Skeletal muscle cell (primary cell): ENCODE measurements at places on chromosomes 3 and 15.
A peak's percentile ranks its signal among the peaks of the same experiment; 100 is the strongest.

DNA sequence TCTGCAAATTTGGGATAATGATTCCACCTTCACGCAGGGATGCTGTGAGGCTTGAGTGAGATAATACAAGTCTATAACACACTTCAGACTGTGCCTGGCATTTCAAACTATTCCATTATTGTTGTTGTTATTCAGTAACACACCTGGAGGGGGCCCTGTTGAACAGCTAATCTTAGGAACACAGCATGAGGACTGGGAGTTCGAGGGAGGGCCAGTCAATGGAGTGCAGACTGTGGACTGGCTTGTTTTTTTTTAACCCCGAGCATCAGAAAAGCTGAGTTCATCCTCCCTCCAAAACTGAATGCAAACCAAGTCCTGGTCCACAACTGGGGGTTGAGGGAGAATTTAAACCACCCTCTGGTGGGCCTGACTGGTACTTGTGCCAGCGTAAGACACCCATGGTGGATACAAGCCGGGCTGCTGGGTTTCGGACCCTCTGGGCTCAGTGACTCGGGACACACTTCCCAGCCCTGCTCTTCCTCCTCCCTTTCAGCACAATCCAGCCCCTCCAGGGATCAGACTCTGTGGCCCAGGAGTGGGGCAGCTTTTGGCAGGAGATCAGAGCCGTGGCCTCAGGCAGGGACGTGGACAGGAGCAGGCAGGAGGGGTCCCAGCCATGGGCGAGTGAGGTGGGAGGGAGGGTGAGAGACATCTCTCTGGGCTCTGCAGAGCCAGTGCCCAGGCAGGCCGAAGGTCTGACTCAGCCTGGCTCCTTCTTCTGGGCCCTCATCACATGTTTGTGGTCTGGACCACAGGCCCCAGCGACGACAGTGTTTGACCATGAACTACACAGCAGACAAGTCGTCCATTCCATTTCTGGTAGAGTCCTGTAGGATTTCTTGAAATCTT is 36.3 kb upstream of the MEX3B start:
- peak; percentile 85 for DNase-seq

GRCh38 chr15:61339516-61339915 is 110.4 kb upstream of the RORA start:
- no peak for DNase-seq

DNA sequence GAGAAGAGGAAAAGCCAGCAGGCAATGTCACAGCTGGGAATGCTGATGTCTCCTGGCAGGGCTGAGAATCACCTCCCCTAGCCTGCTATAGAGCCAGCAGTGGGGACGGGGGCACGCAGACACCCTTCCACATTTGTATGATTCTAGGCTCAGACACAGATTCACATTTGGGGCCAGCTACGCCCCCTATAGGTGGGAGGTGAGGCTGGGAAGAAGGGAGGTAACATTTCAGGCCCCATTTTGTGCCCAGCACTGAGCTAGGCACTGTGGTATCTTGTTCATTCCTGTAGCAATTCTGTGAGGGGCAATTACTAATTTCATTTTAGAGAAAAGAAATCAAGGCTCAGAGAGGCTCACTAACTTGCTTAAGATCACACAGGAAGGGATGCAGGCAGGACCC is 15.9 kb upstream of the ACAD9 start:
- DNase-seq = no peak

GRCh38 chr15:89486726-89487050 is 9.7 kb downstream of the RHCG start:
- DNase-seq = no peak

- DNase-seq = peak; percentile 73
Measured at GRCh38 chr15:91561371-91562100, 292.0 kb upstream of the SLCO3A1 start.

DNA sequence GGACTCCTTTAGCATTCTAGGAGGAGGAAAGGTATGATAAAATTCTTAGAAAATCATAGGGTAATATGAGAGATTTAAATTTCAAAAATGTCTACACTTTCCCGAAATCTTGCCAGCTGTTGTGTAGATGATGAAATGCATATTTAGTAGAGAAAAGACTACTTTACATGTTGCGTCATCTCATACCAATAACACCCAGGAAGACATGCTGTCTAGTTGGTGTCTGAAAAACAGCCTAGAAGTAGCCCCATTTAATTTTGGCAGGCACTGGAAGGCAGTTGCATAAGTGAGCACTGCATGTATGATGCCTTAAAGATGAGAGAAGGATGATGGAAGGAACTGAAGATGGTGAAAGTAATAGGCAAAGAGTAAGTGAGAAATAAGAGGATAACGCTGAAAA is 310.5 kb upstream of the TPM1 start:
- DNase-seq = no peak

- no peak for DNase-seq
Measured at GRCh38 chr3:66910266-66911055, 87.6 kb upstream of the KBTBD8 start.

DNA sequence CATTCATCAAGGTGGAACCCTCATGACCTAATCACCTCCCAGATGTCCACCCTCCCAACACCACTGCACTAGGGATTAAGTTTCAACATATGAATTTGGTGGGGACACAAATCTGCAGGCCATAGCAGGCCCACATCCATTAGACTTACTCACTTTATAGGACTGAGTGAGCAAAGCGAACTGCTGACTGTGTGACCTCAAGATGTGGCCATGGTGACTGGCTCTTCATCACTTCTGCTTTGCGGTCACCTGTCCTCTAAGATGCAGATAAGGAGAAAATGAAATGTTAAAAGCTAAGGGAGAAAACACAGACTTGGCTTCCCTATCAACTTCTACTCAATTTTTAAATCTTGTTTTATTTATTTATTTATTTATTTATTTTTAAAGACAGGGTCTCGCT is 14.5 kb upstream of the DCP1A start:
- DNase-seq = no peak

- DNase-seq = no peak
Measured at GRCh38 chr3:46692566-46692990, 901 bp downstream of the ALS2CL start.

DNA sequence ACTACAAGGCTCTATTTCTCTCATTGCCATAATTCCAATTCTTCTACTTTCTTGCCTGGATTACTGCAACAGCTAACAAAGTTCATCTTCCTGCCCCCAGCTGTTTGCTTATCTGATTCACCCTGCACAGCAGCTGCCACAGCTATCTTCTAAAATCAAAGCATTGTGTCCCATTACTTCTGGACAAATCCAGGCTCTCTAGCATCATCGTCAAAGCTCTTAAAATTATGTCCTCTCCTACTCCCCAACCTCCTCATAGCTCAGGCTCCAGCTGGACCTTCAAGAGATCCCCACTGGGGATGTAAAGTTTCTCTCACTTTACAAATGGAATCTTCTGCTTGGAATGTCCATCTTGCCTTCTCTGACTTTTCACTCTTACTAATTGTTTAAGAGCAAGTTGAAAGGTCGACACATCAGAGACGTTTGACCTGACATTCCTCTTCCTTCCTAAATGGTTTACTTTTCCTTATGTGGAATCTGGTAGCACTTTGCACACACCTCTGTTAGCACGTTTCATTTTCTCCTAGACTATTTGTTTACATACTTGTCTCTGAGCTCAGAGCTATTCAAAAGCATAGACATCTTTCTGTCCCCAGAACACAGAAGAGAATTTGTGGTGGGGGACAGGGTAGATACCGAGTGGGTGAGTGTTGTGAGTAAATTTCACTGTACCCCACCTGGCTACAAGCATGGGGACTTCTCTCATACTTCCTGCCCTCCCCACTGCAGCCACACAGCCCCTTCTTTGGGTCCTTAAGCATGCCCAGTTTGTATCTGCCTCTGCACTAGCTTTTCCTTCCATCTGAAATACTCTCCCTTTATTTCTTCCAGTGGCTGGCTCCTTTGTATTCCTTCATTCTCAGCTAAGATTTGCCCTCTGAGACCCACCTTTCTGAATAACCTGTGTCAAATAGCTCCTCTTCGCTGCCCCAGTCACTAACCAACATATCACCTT is 77.9 kb downstream of the SERPINI1 start:
- DNase-seq = no peak

GRCh38 chr3:134354612-134355251 is 19.5 kb downstream of the AMOTL2 start:
- DNase-seq = no peak

GRCh38 chr3:46214751-46215352 is 6.7 kb upstream of the CCR1 start:
- no peak for DNase-seq

DNA sequence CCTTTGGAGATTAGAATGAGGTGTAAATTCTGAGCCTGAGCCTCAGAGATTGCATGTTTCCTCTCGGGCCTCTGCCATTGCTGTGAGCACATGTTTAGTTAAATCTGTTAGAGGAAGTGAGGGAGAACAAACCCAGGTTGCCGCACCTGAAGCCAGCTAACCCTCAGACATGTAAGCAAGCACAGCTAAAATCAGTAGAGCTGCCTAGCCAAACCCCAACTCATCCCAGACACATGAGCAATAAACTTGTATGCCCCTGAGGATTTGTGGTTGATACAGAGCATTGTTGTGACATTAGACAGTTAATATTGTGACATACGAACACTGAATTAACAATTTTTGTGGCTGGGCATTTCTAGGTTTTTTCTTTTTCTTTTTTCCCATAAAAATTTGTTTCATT is 41.9 kb downstream of the NMD3 start:
- peak; percentile 70 for DNase-seq

GRCh38 chr3:141905129-141905528 is 28.7 kb downstream of the ATP1B3 start:
- no peak for DNase-seq

- DNase-seq = no peak
Measured at GRCh38 chr3:110101361-110101760, 764.0 kb upstream of the DPPA4 start.

GRCh38 chr3:4750306-4750968 is 228.8 kb upstream of the BHLHE40 start:
- DNase-seq = no peak

GRCh38 chr15:99998661-99999101 is 265.4 kb upstream of the LYSMD4 start:
- no peak for DNase-seq

GRCh38 chr3:24944805-24945520 is 450.3 kb upstream of the THRB start:
- DNase-seq = no peak

- DNase-seq = peak; percentile 52
Measured at GRCh38 chr3:16883057-16883722, 1.6 kb upstream of the PLCL2 start.

GRCh38 chr15:81856634-81857026 is 189.2 kb downstream of the MEX3B start:
- no peak for DNase-seq

GRCh38 chr3:16484216-16484615 is 29.3 kb downstream of the RFTN1 start:
- peak; percentile 98 for DNase-seq

DNA sequence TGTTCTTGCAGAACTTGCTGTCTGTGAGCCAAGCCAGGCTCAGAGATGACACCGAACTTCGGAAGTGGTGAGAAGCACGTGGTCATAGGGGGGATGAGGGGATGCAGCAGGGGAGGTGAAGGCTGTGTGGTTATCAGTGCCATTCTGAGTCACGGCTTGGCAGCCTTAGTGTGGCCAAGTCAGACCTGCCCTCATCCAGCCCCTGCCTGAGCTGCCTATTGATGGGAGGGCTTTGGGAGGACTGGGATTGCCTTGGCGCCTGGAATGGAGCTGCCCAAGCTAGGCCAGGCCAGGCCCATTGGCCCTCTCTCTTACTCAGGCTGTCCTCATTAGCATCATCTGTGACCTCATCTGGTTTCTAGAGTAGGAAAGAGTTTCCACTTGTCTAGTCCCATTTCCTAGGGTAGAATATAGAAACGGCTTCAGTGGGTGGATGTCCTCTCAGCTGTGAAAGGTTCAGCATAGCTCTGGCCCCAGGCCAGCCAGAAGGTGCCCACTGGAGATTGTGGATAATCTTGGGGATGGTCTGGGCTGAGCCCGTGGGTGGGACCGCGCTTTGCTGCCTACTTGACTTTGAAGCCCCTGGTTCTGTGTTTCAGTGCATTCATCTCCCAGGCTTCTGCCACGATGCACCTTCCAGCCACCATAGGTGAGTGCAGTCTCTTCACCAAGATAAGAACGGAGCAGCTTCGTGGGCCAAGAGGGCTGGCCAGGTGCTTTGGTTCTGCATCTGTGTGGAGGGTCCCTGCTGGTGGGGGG is 7.2 kb downstream of the FAH start:
- DNase-seq = no peak

GRCh38 chr3:18772699-18773305 is 347.7 kb upstream of the SATB1 start:
- DNase-seq = no peak

DNA sequence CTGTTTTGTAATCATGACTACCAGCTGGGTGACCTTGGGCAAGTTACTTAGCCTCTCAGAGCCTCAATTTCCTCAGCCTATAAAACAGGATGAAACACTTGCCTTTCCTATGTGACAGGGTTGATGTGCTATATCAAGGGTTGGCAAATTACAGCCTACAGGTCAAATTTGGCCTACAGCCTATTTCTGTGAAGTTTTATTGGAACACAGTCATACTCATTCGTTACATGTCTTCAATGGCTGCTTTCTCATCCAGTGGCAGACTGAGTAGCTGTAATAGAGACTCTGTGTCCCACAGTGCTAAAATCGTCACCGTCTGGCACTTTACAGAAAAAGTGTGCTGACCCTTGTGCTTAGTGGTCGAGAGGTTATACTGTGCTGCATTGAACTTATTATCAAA is 16.6 kb downstream of the ABHD6 start:
- no peak for DNase-seq

DNA sequence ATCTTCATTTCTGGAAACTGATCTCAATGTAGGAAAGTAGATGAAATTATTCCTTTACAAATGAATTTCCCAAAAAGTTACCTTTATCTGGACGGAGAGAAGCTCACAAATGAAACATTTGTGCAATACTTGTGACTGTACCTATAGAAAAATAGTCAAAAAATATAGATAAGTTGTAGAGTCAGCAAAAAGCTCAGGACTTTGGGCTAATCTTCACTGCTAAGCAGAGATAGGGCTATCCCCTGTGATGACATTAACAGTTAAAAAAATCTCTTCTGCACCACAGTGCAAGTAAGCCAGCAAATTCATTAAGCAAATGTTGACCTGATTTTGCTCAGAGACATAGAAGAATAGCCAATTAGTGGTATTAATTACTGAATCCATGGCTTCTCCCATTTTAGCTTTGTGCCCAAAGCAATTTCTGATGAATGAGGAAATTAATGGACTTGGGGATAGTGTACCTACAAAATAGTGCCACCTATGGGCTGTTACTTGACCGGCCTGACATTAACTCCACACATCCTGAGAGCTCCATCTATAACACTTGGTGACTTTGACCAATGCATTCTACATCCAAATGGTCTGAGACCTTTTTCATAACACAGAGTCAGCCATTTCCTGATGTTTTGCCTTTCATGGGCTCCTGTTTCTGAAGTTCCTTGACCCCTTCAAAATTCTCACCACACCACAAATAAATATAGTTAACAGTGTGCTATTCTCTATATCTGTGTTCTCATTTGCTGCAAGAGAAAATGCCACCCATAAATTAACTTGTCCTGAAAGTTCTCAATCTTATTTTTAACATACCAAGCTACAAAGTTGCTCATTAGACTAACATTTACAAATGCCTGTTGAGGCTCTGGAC is 105.0 kb downstream of the SSR3 start:
- DNase-seq = no peak

GRCh38 chr3:188198001-188198400 is 44.0 kb downstream of the LPP start:
- no peak for DNase-seq
